ENCODE measurements at places on chromosomes 4 and X. TPM values are rescaled to one million over a fixed set of nuclear protein-coding genes. Genes with fewer than 3 reads are reported as not detected.

The DIAPH2 gene
- total RNA-seq, result 13.7 TPM

The PAGE2 gene
- total RNA-seq, result not detected

GRCh38 chr4:137226900-137227299, 305.4 kb downstream of the PCDH18 start:
- no peaks in the 10 kb centered on the region for H3K4me1 ChIP-seq
- H3K36me3 ChIP-seq, result no peaks in the 10 kb centered on the region
- H3K4me3 ChIP-seq, result no peak overlapping the region
- H3K27ac ChIP-seq, result no peak overlapping the region
- H3K27me3 ChIP-seq, result no peaks in the 10 kb centered on the region

DNA sequence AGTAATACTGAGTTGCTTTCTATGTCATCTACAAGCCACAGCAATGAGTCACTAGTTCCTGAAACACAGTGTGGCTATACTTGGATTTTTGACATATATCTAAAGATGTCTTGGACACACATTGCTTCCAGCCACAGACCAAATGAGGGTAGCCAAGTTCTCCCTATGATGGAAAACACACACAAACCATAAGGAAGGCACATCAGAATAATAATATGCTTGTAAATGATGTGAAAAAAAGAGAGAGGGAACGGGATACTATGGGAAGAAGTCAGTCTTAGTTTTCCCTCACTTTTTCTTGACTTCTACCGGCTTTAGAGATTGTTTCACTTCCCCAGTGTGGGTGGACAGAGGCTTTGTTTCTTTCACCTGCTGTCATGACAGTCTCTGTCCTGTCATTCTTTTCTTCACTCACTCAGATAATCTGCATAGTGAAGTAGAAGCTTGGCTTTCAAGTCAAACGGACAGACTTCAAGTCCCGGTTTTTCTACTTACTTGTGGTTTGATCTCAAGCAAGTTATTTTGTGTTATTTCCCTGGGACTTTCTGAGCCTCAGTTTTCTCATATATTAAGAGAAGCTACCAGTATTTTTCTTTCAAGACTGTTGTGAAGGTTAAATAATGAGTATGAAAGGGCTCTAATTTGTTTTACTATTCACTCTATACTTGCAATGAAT, 34.7 kb downstream of the P2RY10 start:
- H3K36me3 ChIP-seq, result peaks cover 8% of the 10 kb centered on the region
- H3K27ac ChIP-seq, result peak overlapping the region; percentile 60
- peaks cover 6% of the 10 kb centered on the region for H3K4me1 ChIP-seq
- H3K4me3 ChIP-seq, result peak overlapping the region; percentile 65

GRCh38 chr4:135122457-135122856, 920.9 kb upstream of the PABPC4L start:
- no peak for DNase-seq
- no peak overlapping the region for H3K27ac ChIP-seq
- no peaks in the 10 kb centered on the region for H3K4me1 ChIP-seq
- no peak overlapping the region for H3K4me3 ChIP-seq
- no peaks in the 10 kb centered on the region for H3K36me3 ChIP-seq

DNA sequence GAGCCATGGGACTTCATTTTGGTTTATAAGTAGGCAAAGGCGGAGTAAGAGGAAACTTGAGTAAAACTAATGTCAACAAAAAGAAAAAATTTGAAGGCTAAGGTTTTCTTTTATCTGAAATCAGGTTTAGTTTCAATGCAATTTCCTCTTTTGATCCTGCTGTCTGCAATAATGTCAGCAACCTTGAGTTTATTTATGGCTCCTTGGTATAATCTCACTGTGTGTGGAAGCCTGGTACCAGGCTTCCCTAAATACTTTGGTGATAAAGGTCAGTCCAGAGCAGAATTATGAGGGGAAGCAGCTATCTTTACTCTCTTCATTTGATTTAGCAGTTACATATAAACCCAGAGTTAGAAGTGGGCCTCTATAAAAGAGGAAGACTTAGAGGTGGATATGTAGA, 57.8 kb downstream of the NDNF start:
- no peak overlapping the region for H3K4me3 ChIP-seq
- H3K27me3 ChIP-seq, result no peaks in the 10 kb centered on the region
- H3K4me1 ChIP-seq, result peaks cover 10% of the 10 kb centered on the region
- peaks cover 5% of the 10 kb centered on the region for H3K36me3 ChIP-seq
- H3K27ac ChIP-seq, result no peak overlapping the region

GRCh38 chrX:106599411-106599810, 12.4 kb upstream of the RADX start:
- H3K27ac ChIP-seq, result no peak overlapping the region
- no peaks in the 10 kb centered on the region for H3K36me3 ChIP-seq
- H3K4me1 ChIP-seq, result no peaks in the 10 kb centered on the region
- H3K4me3 ChIP-seq, result no peak overlapping the region

- DNase-seq, result peak; percentile 53
- no peaks in the 10 kb centered on the region for H3K27me3 ChIP-seq
- H3K4me1 ChIP-seq, result peaks cover 25% of the 10 kb centered on the region
- peaks cover 34% of the 10 kb centered on the region for H3K36me3 ChIP-seq
Observed at GRCh38 chr4:121822796-121823504, 733 bp downstream of the CCNA2 start.

DNA sequence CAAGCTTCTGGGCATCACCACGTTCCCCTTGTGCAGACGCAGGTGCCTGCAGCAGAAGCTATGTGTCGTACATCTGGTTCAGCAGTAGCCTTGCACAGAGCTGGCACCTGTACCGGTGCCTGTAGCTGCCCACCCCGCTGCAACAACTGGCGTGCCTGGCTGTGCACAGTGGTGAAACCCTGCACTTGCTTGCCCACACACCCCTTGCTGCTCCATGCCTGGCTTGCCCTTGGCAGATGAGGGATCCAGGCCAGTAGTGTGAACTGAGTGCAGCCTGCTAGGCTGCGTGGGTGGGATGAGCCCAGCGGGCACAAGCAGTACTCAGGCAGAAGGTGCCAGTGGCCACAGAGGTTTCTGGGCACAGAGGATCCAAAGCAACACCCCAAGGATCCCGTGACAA, 528.4 kb downstream of the PPARGC1A start:
- H3K36me3 ChIP-seq, result no peaks in the 10 kb centered on the region
- no peaks in the 10 kb centered on the region for H3K4me1 ChIP-seq
- H3K27me3 ChIP-seq, result no peaks in the 10 kb centered on the region
- H3K4me3 ChIP-seq, result no peak overlapping the region

DNA sequence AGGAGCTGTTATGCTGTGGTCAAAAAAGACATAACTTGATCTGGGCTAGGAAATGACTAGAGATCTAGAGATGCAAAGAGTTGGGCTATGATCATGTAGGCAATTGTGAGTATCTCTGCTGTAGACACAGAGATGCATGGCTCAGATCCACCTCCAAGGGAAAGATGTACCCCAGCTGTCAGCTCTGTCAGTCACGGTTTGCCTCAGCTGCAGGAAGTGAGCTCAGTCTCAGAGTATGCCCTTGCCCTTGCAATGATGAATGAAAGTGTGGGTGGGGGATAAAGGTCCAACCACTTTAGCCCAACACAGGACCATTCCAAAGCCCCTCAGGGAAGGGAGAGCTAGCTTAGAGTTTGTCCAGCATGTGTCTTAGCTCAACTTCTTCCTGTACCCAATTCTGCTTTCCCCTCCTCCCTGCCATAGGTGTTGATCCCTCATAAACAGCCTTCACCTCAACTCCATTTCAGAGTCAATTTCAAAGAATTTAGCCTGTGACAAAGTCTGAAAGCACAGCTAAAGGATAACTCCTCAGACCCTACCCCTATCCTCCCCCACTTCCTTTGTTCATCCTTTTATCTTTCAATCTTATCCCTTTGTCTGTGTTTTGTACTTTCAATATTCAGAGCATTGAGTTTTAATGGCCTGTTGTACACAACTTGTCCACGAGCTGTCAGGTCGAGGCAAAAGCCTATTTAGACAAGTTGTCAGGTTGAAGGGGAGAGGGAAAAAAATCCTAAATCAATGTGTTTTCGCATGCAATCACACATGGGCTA, 90.6 kb downstream of the MID1IP1 start:
- peaks cover 10% of the 10 kb centered on the region for H3K4me1 ChIP-seq
- DNase-seq, result no peak

- H3K27ac ChIP-seq, result no peak overlapping the region
- H3K27me3 ChIP-seq, result no peaks in the 10 kb centered on the region
- no peak for DNase-seq
- no peak overlapping the region for H3K4me3 ChIP-seq
Observed at GRCh38 chrX:97531825-97532224, 648.1 kb downstream of the RPA4 start.

- H3K27me3 ChIP-seq, result no peaks in the 10 kb centered on the region
- H3K4me3 ChIP-seq, result no peak overlapping the region
- H3K27ac ChIP-seq, result no peak overlapping the region
- DNase-seq, result no peak
Observed at GRCh38 chrX:97446298-97446882, 562.7 kb downstream of the RPA4 start.

GRCh38 chrX:86103061-86103460, 45.2 kb upstream of the DACH2 start:
- no peaks in the 10 kb centered on the region for H3K36me3 ChIP-seq
- no peak for DNase-seq
- no peaks in the 10 kb centered on the region for H3K4me1 ChIP-seq
- H3K4me3 ChIP-seq, result no peak overlapping the region

GRCh38 chr4:62709618-62710252, 1509.6 kb downstream of the ADGRL3 start:
- H3K27me3 ChIP-seq, result no peaks in the 10 kb centered on the region
- no peak overlapping the region for H3K27ac ChIP-seq
- no peaks in the 10 kb centered on the region for H3K4me1 ChIP-seq
- no peak overlapping the region for H3K4me3 ChIP-seq
- no peaks in the 10 kb centered on the region for H3K36me3 ChIP-seq

DNA sequence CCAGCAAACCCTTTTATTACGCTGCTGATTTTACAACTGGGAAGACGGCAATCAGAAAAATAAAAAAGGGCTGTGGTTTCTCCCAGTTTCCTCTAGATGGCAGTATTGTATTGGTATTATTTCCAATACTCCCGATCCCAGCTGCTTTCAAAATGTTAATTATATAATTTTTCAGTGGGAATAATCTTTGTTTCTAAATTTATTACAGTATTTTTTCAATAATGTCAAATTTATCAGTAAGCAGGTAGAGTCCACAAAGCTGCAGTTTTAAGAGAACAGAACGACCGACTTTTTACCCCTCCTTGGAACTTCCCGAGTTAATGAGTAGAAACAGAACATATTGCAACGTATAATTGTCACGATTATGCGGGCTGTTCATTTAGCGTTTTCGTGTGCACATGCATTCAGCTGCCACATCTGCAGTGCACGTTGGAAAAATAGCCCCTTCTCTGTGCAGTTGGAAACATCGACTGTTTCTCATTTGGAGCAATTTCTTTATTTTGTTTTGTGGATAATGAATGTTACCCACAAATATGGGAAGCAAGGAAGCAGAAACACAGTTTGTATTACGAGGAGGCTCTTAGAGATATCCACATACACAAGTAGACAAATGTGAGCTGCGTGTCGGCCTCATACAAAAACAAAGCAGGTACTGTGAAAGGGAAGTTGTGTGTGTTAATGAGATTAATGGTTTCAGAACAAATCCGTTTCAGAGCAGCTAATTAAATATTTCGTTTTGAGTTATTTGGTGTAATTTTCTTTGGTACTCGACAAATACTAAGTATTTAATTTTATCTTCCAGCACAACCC, 188.0 kb downstream of the STIM2 start:
- H3K27ac ChIP-seq, result no peak overlapping the region
- H3K36me3 ChIP-seq, result no peaks in the 10 kb centered on the region
- H3K4me1 ChIP-seq, result peaks cover 4% of the 10 kb centered on the region
- peak overlapping the region; percentile 18 for H3K4me3 ChIP-seq
- DNase-seq, result no peak
- peaks cover 37% of the 10 kb centered on the region for H3K27me3 ChIP-seq

DNA sequence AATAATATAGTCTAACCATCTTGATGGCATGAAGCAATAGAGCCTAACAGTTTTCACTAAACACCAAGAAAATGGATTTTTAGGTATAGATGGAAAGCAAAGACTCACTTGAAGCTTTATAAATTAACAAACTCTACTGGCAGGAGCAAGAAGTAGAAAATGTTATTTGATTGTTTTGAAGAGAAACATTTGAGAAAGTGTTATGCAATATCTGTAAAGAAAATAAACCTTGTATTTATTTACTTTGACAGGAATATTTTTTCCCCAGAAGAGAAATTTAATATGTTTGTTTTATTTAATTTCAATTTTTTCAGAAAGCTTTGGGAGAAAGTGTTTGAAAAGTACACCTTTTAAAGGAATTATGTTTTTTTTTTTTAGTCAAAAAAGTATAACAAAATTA, 139.0 kb downstream of the STIM2 start:
- H3K4me1 ChIP-seq, result peaks cover 30% of the 10 kb centered on the region
- H3K36me3 ChIP-seq, result peaks cover 26% of the 10 kb centered on the region
- no peaks in the 10 kb centered on the region for H3K27me3 ChIP-seq
- no peak overlapping the region for H3K4me3 ChIP-seq
- no peak overlapping the region for H3K27ac ChIP-seq

- no peak overlapping the region for H3K4me3 ChIP-seq
- peaks cover 19% of the 10 kb centered on the region for H3K4me1 ChIP-seq
- no peak overlapping the region for H3K27ac ChIP-seq
- no peak for DNase-seq
Observed at GRCh38 chrX:65871671-65872311, 168.1 kb downstream of the VSIG4 start.

DNA sequence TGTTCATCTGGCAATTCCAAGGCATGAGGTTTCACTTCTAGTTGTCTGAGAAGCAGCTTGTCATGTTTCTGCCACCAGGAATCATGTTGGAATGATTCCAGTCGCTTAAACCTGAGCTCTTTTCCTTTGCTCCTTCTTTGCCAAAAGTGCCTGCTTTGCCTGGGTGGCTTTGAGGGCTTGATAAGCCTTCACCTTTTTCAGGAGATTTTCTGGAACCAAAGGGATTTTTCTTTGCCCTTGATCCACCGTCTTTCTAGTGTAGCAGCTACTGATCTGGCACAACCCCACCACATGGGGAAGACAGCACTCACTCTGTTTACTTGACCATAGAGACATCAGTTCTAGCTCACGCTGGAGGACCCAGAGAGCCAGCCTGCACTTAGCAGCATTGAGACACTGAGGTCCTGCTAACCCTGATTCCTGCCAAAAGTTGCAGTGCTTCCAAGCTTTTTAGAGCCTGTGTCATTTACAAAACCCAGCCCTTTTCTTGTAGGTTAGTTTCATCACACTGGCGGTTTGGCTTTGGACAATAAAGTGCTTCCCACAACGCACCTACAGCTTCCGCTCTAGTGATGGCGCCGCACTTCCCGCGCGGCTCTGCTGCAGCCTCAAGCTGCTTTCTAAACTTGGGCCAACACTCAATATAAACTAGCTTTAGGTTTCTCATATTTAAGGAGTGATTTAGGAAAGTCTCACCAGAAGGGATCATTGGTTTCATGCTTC, 7.3 kb upstream of the CCNI start:
- H3K36me3 ChIP-seq, result peaks cover 2% of the 10 kb centered on the region
- no peak overlapping the region for H3K4me3 ChIP-seq
- peaks cover 6% of the 10 kb centered on the region for H3K4me1 ChIP-seq
- no peak overlapping the region for H3K27ac ChIP-seq

GRCh38 chr4:81891005-81891996, 419.6 kb upstream of the RASGEF1B start:
- H3K27ac ChIP-seq, result no peak overlapping the region
- H3K4me1 ChIP-seq, result no peaks in the 10 kb centered on the region
- H3K27me3 ChIP-seq, result peaks cover 5% of the 10 kb centered on the region
